ENCODE measurements at places on chromosomes 7 and 10.
A peak's percentile ranks its signal among the peaks of the same experiment; 100 is the strongest.

GRCh38 chr7:80187727-80188126, 53.1 kb downstream of the GNAI1 start:
- no peak for DNase-seq

DNA sequence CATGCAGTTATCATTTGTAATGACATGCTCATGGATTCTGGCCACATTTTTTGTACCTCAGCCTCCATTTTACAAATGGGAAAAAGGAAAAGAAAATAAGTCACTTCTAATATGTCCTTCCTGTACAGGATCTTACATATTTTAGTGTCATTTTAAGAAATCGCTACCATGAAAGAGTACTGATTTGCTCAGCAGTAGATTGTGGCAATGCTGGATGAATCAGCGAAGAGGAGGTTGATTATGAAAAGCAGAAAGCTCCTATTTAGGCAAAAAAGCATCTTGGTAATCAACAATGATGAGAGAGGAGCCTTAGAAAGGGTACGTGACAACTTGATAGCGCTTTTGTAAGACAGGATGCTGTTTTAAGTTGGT, 522.9 kb downstream of the PARD3 start:
- DNase-seq: no peak

DNA sequence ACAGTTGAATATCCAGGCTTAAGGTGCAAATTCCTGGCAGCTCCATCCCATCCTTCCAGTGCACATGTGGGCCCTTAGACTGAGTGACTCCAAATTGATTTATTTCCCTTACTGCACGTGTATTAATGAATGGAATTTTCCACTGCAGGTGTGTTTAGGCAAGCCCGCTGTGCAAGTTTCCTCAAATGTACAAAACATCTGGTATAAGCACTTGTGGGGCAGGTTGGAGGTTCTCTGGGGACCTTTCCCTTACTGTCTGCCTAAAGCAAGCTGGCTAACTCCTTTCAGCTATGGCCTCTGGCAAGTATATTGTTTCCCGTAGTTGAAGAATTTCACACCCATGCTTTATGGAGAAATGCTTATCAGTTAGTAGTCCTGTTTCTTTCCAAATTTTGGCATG, 25.3 kb upstream of the GIMAP6 start:
- no peak for DNase-seq

DNA sequence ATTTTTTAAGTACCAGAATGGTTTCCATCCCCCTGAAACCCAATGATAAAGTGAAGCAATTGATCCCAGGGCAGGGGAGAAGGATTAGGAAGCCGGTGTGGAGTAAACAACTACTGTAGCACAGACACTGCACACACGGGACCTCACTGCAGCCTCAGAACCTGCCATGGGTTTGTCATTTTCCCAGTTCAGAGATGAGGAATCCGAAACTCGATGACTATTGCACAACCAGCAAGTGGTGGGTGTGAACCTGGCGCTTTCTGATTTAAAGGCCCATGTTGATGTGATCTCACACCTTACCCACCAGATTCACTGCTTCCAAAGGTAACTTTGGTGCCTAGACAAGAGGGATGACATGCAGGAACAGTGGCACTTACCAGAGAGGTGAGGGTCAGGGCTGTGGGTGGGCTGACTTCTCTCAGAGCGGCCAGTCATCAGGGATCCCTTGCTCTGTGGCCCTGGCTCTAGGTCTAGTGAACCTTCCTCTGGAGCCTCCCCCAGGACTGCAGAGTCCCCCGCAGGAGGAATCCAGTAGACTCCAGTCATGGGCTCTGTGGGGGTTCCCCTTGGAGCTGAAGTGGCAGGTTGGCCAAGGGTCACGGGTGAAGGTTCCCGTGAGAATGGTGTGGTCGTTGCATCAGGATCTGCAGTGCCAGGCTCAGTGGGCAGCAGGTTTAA, 62.8 kb downstream of the PKD1L1 start:
- DNase-seq: no peak

DNA sequence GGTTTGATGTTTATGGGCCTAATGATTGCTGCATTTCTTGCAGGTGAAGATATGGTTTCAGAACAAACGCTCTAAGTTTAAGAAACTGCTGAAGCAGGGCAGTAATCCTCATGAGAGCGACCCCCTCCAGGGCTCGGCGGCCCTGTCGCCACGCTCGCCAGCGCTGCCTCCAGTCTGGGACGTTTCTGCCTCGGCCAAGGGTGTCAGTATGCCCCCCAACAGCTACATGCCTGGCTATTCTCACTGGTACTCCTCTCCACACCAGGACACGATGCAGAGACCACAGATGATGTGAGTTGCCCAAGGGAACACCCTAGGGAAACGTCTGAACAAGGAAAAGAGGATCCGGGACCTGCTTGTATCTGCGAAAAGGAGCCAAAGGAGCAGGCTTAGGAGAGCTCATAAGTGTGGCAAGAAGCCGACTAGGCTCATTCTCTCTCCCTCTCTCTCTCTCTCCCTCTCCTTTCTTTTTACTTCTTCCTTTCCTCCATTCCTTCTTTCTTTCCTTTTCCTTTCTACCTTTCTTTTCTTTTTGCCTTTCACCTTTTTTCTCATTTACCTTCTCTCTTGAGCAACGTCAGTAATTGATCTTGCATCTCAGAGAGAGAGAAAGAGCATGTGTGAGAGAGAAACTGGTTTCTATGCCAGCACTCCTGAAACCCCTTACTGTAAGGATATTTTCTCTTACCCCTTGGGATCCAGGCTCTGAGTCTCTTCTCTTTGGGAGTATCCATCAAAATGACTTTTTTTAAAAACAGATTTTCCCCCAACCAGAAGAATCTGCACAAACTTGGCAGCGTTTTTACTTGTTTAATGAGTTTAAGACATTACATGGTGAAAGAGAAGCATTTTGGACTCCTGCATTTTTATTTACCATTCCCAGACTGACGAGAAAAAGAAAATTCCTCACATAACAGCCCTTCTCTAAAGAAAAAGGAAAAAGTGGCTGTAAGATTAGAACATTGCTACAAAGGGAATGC, 4.7 kb downstream of the DLX6 start:
- no peak for DNase-seq

DNA sequence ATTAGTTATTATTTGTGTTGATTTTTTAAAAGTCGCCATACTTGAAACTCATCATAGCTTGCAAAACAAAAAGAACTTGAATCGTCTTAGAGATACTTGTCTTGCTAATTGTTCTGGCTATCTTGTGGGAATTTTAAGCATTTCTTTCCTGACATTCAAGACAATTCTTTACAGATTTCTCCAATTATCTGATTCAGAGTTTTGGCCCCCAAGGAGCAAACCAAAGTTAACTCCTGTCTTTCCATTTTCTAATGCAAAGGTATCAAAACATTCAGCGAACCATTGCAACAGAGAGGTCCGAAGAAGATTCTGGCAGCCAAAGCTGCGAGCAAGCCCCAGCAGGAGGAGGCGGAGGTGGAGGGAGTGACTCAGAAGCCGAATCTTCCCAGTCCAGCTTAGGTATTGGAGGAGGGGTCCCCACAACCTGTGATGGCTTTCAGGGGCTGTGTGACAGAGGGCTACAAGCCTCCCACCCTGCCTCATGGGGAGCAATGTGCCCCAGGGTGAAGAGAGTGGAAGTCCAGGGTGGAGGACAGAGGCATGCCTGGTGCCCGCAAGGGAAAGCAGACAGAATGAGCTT, 119.4 kb upstream of the STK17A start:
- DNase-seq: no peak

GRCh38 chr7:220151-220841, 27.9 kb downstream of the FAM20C start:
- DNase-seq: no peak

GRCh38 chr7:2473496-2474180, 2.6 kb downstream of the GRIFIN start:
- DNase-seq: no peak

- DNase-seq: no peak
Observed at GRCh38 chr7:41508755-41509154, 194.1 kb downstream of the INHBA start.

DNA sequence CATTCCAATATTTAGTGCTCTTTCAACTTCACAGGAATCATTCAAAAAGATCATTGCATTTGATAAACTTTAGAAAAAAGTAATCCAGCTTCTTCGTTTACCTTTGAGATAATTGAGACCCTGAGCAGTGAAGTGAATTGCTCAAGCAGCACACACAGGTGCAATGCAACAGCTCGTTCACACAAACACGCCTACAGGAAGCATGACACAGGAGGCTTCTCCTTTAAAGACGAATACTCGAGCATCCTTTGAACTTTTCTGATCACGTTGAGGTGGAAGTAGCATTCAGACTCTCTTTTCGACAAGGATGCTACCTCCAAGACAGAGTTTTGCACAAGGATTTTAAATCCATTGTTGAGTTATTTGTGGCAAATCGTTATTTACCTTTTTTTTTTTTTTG, 18.0 kb upstream of the RSU1 start:
- no peak for DNase-seq

GRCh38 chr7:67856046-67856445, 859.4 kb downstream of the TYW1 start:
- DNase-seq: no peak

DNA sequence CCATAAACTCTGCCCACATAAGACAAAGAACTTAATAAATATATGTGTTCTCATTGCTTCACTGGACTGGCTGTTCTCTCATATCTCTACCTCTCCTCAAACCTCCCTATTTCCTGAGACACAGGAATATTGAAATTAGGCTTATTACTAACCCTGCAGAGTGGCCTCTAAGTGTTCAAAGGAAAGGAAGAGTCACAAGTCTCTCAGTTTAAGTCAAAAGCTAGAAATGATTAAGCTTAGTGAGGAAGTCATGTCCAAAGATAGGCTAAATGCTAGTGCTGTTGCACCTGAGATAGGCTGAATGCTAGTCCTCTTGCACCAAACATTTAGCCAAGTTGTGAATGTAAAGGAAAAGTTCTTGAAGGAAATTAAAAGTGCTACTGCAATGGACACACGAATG, 41.1 kb downstream of the GNAI1 start:
- no peak for DNase-seq

DNA sequence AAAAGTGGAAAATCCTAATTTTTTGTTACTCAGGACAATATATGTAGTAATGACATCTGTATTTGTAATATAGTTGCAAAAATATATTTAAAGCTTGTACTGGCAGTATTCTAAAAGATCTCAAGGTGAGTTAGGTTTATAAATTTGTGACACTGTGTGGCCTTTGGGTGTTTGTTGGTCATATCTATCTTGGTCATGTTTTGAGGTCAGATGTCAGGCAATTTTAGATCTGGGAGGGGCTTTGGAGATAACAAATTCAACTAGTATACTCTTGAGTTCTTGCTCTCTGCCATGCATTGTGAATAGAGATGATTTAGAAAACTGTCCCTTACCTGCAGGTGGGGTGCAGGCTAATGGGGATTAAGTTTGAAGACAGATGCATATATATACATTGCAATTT, 3.1 kb downstream of the TBC1D12 start:
- no peak for DNase-seq

DNA sequence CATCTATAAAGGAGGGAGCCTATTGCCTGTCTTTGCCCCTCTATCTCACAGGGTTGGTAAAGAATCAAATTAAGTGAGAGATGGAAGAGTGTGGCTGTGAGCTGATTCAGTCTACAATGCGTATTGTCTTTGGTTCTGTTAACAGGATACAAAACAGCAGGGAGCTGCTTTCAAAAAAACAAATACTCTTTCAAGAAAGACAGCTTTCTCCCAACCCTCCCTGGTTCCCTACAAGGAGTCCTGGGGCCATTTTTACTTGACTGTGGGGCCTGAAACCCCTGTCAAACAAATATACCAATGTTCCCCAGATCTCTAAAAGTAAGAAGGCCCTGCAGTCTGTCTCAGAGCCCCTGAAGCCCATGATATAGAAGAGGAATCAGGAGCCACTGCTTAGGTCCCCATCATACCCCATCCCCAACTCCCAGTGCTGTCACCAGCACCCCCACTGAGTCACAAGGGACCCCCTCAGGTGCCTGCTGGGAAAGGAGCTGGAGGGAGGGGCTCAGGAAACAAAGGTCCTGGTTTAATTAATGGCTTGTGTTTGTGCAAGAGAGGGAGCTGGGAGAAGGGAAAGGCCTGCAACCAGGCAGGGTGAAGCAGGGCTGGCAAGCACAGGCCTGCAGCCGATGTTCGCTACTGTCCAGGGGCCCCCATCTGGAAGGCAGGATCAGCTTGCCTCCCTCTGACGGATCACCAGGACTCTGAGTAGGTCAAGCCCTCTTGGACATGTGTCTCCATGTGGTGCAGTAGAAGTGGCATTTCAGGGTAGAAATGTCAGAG, 182.0 kb upstream of the GHITM start:
- DNase-seq: no peak

- no peak for DNase-seq
Observed at GRCh38 chr7:157517782-157518513, 181.1 kb downstream of the DNAJB6 start.

GRCh38 chr7:47536661-47537611, 45.0 kb downstream of the TNS3 start:
- peak; percentile 74 for DNase-seq

GRCh38 chr7:96179341-96179740, 142.6 kb downstream of the SLC25A13 start:
- DNase-seq: no peak

Measured in brain (organoid and tissue), 16 donors.